ENCODE measurements at places on chromosomes 2 and 18.

DNA sequence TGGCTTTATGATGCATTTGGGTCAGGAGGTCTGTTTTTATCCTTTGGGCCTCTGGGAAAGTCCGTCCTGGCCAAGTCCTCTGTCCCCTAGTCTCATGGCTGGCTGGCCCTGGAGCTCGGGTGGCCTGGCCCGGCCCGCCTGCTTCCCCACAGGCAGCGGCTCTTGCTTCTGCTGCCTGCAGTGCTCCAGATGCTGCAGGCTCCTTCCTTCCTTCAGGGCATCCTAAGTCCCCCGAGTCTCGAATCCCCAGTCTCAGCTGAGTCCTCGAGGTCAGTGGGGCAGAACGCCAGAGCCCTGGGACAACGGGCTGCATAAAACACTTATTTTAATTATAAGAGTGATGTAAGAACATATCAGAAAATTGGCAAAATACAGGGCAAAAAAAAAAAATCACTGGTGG is 71.2 kb downstream of the HPCAL1 start:
- no peak for DNase-seq

- no peak for DNase-seq
Measured at GRCh38 chr2:237626813-237627440, 460 bp upstream of the LRRFIP1 start.

DNA sequence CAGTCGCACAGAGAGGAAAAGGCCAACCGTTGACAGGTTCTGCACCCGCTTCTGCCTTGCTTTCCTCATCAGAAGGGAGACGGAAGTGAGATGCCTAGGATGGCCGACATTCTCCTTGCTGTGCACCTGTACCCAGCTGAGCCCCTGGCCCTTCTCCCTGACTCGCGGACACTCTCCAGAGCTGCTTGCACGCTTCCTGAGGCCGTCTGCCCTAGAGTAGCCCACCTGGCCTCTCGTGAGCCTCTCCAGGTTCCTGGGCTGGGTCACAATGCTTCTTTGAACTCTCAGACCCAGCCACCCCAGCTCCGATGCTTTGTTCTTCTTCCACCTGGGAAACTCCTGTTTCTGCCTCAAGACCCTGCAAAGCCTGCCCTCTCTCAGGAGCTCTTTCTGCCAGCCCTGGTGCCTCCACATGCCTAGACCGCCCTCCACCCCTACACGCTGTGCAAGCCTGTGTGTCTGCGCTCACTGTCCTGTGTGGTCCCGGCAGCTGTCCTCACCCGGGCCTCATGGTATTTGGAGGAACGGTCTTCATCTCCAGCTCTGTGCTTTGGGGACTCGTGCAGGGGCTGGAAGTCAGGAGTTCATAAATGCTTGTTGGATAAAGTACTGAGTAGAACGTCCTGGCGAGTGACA is 345.4 kb upstream of the SALL3 start:
- no peak for DNase-seq

- no peak for DNase-seq
Measured at GRCh38 chr2:182230561-182230960, 196.3 kb downstream of the PDE1A start.

DNA sequence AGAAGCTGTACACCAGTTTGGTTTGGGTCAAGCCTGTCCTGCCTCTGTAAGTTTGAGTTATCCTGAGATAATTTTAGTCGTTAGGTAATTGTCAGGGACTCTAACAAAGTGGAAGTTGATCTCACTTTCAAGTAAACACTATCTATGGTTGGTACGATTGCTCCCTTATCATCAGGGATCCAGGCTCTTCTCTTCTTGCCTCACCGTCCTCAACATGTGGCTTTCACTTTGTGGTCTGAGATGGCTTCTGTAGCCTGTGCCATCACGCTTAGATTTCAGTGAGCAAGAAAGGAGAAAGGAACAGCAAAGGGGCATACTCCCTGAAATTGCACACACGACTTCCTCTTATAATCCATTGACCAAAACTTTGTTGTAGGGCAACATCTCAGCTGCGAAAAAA is 115.6 kb downstream of the CTAGE1 start:
- DNase-seq = no peak

- DNase-seq = no peak
Measured at GRCh38 chr18:61554946-61555361, 221.7 kb downstream of the CDH20 start.

- no peak for DNase-seq
Measured at GRCh38 chr2:9439536-9439935, 16.1 kb downstream of the CPSF3 start.

GRCh38 chr2:59713577-59713976 is 839.9 kb downstream of the BCL11A start:
- DNase-seq = no peak

DNA sequence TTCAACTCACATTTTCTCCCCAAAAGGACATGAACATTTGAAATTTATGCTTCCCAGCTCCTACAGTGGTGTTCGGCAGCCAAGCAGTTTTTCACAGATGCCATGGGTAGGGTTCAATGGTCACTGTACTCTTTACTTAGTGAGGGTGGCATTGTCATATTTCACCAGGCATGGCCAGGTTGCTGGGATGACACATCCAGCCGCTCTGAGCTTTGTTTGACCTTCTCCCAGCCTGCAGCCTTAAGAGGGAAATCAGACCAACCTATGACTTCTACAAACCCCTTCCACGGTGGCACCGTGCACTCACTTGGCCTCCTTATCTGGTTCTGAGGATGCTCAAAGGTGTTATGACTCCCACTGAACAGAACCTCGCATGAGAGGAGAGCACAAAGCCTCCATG is 108.4 kb upstream of the SH3BP4 start:
- DNase-seq = no peak

- DNase-seq = peak; percentile 15
Measured at GRCh38 chr18:24051031-24051947, 36.7 kb downstream of the TTC39C start.

GRCh38 chr2:151051574-151052220 is 210.0 kb downstream of the RBM43 start:
- DNase-seq = peak; percentile 18

DNA sequence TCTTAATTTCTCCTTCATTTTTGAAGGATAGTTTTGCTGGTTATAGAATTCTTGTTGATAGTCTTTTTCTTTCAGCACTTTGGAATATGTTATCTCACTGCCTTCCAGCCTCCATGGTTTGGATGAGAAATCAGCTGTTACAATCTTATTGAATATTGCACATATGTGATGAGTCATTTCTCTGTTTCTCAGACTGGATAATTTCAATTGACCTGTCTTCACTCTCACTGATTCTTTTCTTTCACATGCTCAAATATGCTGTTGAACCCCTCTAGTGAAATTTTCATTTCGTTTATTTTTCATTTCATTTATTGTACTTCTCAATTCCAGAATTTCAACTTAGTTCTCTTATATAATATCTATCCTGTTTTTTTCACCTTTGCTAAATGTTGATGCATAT is 22.2 kb downstream of the PDK1 start:
- DNase-seq = no peak

- DNase-seq = no peak
Measured at GRCh38 chr2:131122496-131122895, 17.4 kb downstream of the PLEKHB2 start.
